ENCODE measurements at places on chromosomes 13 and 19. TPM values are rescaled to one million over a fixed set of nuclear protein-coding genes. Genes with fewer than 3 reads are reported as not detected.

DNA sequence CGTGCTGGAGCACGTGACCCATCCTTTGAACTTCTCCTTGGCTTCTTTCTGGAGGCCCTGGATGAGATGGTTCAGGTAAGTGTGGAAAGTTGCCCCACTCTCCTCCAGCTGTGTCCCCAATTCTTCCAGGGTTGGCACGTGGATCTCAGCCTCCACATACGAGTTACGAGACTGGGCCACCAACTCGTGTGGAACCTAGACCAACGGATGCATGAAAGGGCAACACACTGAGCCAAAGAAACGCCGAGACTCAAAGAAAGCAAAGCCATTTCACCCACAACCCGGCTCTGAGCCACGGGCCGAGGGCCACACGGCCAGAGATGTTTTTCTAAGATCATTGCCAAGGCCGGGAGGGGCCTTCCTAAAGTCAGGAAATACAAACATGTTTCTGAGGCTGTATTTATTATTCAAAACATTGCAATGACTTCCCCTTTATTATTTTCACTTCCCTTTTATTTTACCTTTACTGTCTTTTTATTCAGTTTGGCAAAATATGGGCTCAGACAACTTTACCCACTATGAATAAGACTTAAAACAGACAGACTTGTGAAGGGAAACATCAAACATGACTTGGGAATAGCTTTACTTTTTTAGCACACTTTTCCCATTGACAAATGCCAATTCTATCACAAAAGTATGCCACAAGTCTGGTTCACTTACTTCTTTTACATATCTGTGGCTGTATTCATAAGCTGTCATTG, 94.6 kb downstream of the KL start:
- H3K4me1 ChIP-seq: peaks cover 34% of the 10 kb centered on the region
- peaks cover 80% of the 10 kb centered on the region for H3K36me3 ChIP-seq
- peak overlapping the region; percentile 74 for H3K27ac ChIP-seq
- no peak overlapping the region for H3K4me3 ChIP-seq

DNA sequence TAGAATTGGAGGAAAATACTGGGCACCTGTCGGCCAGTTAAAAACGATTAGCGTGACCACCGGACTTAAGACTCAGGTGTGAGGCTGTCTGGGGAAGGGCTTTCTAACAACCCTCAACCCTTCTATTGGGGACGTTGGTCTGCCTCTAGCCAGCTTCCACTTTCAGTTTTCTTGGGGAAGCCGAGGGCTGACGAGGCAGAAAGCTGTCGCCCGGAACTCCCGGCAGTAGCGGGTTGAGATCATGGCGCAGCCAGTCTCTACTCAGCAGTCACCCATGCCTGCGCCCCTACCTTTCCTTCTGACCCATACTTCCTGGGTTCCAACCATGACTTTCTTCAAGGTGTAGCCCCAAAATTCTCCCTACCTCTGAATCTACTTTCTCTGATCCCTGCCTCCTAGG, 1424.1 kb downstream of the SLITRK1 start:
- no peaks in the 10 kb centered on the region for H3K36me3 ChIP-seq
- no peak overlapping the region for H3K27ac ChIP-seq
- no peaks in the 10 kb centered on the region for H3K4me1 ChIP-seq

DNA sequence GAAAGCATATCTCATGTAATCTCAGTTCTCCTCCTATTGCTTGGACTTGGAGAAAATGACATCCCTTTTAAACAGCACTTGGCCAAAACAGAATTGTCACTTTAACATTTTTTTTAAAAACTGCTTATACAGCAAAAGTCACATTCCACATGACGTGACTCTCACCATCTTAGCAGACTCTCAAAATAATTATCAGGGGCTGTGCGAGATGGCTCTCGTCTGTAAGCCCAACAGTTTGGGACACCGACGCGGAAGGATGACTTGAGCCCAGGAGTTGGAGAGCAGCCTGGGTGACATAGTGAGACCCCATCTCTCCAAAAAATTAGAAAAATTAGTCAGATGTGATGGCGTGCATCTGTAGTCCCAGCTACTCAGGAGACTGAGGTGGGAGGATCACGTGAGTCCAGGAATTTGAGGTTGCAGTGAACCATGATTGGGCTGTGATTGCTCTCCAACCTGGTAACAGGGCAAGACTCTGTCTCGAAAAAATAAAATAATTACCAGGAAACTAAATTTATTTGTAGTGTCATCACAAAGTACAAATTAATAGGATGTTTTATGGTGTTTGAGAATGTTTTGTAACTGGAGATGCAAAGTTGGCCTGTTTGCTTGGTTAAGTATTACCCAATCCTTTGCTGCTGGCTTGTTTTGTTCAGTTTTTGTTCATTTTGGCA, 8.8 kb downstream of the SAFB start:
- H3K4me3 ChIP-seq: no peak overlapping the region
- no peak for DNase-seq
- H3K36me3 ChIP-seq: peaks cover 41% of the 10 kb centered on the region
- H3K4me1 ChIP-seq: peaks cover 98% of the 10 kb centered on the region

DNA sequence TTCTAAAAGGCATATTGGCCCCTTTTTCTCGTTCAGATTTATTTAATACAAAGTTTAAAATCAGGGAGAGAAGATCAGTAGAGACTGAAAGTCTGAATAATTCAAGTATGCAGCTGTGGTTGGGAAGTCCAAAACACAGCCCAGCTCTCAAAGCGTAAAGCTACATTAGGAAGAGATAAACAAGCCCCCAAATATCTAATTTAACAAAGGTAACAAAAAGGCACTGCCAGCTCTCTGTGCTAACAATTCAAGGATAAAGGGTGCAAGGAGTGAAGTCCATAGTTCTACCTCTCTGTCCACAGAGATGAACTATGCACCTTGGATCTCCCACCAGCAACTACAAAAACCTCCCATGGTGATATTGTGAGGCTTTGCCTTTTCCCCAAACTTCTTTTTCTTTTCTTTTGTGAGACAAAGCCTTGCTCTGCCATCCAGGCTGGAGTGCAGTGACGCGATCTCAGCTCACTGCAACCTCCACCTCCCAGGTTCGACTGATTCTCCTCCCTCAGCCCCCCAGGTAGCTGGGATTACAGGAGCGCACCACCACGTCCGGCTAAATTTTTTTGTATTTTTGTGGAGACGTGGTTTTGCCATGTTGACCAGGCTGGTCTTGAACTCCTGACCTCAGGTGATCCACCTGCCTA, 104.4 kb downstream of the LHFPL6 start:
- no peak overlapping the region for H3K27ac ChIP-seq
- H3K27me3 ChIP-seq: no peaks in the 10 kb centered on the region
- H3K4me1 ChIP-seq: no peaks in the 10 kb centered on the region
- no peak overlapping the region for H3K4me3 ChIP-seq

CEACAM20 gene
- total RNA-seq: not detected

FFAR2 gene
- total RNA-seq: not detected

PRSS57 gene
- total RNA-seq: not detected

NKPD1 gene
- not detected for total RNA-seq

Measured in stomach (tissue), 19 donors.